Thymus (tissue), 14 donors: ENCODE measurements at places on chromosomes 3 and 15.

- H3K36me3 ChIP-seq: no peaks in the 10 kb centered on the region
- no peak for DNase-seq
- H3K27me3 ChIP-seq: peaks cover 7% of the 10 kb centered on the region
- H3K4me3 ChIP-seq: no peak overlapping the region
Observed at GRCh38 chr3:46102059-46102779, 74.9 kb upstream of the XCR1 start.

- H3K4me1 ChIP-seq: no peaks in the 10 kb centered on the region
- no peak for DNase-seq
- no peaks in the 10 kb centered on the region for H3K27me3 ChIP-seq
- H3K4me3 ChIP-seq: no peak overlapping the region
- H3K27ac ChIP-seq: no peak overlapping the region
- H3K36me3 ChIP-seq: no peaks in the 10 kb centered on the region
Observed at GRCh38 chr3:127196002-127196401, 3.1 kb downstream of the PRR23E start.

GRCh38 chr3:105518203-105518602 is 151.5 kb downstream of the ALCAM start:
- no peak for DNase-seq
- no peak overlapping the region for H3K27ac ChIP-seq
- no peaks in the 10 kb centered on the region for H3K36me3 ChIP-seq
- H3K27me3 ChIP-seq: no peaks in the 10 kb centered on the region

GRCh38 chr15:43376017-43376705 is 5.3 kb downstream of the TUBGCP4 start:
- H3K4me1 ChIP-seq: peaks cover 4% of the 10 kb centered on the region
- H3K36me3 ChIP-seq: peaks cover 12% of the 10 kb centered on the region
- no peak overlapping the region for H3K4me3 ChIP-seq
- H3K27ac ChIP-seq: no peak overlapping the region
- H3K27me3 ChIP-seq: no peaks in the 10 kb centered on the region
- DNase-seq: peak; percentile 29

- no peak for DNase-seq
- no peak overlapping the region for H3K4me3 ChIP-seq
- no peaks in the 10 kb centered on the region for H3K4me1 ChIP-seq
- H3K27me3 ChIP-seq: no peaks in the 10 kb centered on the region
- no peak overlapping the region for H3K27ac ChIP-seq
- no peaks in the 10 kb centered on the region for H3K36me3 ChIP-seq
Observed at GRCh38 chr15:22961762-22962161, 18.4 kb downstream of the CYFIP1 start.

DNA sequence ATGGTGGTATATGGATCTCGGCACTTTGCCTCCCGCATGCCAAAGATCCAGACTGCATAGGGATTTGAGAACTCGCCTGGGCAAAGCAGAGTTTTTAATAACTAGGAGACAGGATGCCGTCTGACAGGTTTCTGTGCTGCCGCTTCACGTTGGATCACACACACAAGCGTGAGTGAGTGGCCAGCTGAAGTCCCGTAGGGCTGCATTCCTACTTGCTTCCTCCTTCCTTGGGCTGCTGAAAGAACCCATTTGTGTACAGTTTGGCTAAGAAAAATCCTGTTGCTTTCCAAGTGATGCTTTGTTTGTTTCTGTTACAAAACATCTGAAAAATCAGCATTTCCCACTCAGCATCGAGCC is 604.3 kb upstream of the CFAP20DC start:
- no peaks in the 10 kb centered on the region for H3K27me3 ChIP-seq
- peaks cover 3% of the 10 kb centered on the region for H3K4me1 ChIP-seq
- H3K36me3 ChIP-seq: no peaks in the 10 kb centered on the region

DNA sequence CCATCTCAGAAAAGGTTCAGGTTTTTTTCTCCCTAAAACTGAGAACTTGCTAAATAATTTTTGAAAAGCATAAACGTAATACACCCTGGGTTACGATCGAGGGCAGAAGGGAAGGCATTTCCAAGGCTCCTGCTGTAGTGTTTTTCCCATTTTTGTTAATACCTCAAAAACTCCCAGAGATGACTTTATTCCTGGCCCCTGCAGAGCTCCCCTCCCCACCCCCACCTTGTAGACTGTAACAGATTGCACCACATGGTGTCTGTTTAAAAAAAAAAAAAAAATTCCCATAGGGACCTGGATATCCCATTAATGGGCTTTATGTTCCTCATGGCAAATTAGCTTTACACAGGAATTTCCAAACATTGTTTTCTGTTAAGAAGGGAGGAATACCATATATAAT is 38.2 kb downstream of the FEZF2 start:
- no peak for DNase-seq
- no peaks in the 10 kb centered on the region for H3K36me3 ChIP-seq
- no peaks in the 10 kb centered on the region for H3K4me1 ChIP-seq
- H3K27me3 ChIP-seq: no peaks in the 10 kb centered on the region
- H3K4me3 ChIP-seq: no peak overlapping the region
- H3K27ac ChIP-seq: no peak overlapping the region

GRCh38 chr15:74340150-74340549 is 27.3 kb downstream of the CYP11A1 start:
- no peak for DNase-seq
- H3K27ac ChIP-seq: no peak overlapping the region
- H3K4me1 ChIP-seq: no peaks in the 10 kb centered on the region
- H3K27me3 ChIP-seq: no peaks in the 10 kb centered on the region

- no peak overlapping the region for H3K27ac ChIP-seq
- no peaks in the 10 kb centered on the region for H3K36me3 ChIP-seq
- H3K27me3 ChIP-seq: no peaks in the 10 kb centered on the region
- H3K4me3 ChIP-seq: no peak overlapping the region
- H3K4me1 ChIP-seq: no peaks in the 10 kb centered on the region
- DNase-seq: no peak
Observed at GRCh38 chr3:112508860-112509259, 9.6 kb upstream of the BTLA start.

DNA sequence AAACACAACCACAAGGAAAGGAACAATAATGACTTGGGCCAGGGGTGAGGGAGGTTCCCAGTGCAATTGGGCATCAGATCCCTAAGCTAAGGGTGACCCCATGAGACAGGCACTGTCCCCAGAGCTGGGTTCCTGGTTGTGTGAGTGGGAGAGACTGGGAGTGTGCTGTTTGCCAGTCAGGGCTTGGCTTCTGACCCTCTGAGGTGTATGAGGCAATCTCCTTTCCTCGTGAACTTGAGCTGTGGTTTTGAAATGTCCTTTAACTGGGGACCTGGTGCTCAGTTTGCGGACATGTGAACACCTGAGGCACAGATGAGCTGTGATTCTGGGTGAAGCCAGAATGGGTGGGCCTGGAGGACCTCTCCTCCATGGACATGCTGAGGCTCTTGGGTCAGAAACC is 58.5 kb upstream of the PLXNA1 start:
- peaks cover 7% of the 10 kb centered on the region for H3K4me1 ChIP-seq
- no peaks in the 10 kb centered on the region for H3K27me3 ChIP-seq
- H3K27ac ChIP-seq: no peak overlapping the region
- H3K36me3 ChIP-seq: no peaks in the 10 kb centered on the region
- no peak for DNase-seq

GRCh38 chr3:29700256-29700655 is 419.4 kb downstream of the RBMS3 start:
- H3K4me1 ChIP-seq: no peaks in the 10 kb centered on the region
- no peak for DNase-seq
- no peaks in the 10 kb centered on the region for H3K36me3 ChIP-seq

DNA sequence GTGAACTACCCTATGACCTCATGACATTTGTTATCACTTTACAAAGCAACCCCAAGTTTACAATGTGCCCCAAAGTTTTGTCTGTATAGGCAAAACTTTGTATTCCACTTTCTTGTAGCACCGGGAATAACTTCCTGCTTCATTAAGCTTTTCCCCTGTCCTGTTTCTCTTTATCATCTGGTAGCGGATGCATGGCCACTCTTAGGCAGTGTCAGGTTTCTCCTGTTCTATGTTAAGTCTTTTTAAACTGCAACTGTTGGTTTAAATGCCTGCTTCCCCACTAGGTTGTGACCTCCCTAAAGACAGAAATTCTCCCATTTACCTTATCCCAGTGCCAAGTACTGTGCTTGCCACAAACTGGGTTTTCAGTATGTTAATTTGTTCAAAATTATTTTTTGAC is 433.6 kb upstream of the DPH6 start:
- H3K27me3 ChIP-seq: no peaks in the 10 kb centered on the region
- no peak for DNase-seq
- no peak overlapping the region for H3K27ac ChIP-seq
- H3K36me3 ChIP-seq: no peaks in the 10 kb centered on the region
- no peaks in the 10 kb centered on the region for H3K4me1 ChIP-seq

GRCh38 chr3:64568895-64569517 is 118.8 kb downstream of the ADAMTS9 start:
- no peaks in the 10 kb centered on the region for H3K36me3 ChIP-seq
- H3K4me1 ChIP-seq: no peaks in the 10 kb centered on the region
- no peak overlapping the region for H3K27ac ChIP-seq
- H3K27me3 ChIP-seq: no peaks in the 10 kb centered on the region

- H3K4me1 ChIP-seq: no peaks in the 10 kb centered on the region
- H3K4me3 ChIP-seq: no peak overlapping the region
- H3K27ac ChIP-seq: no peak overlapping the region
- no peak for DNase-seq
Observed at GRCh38 chr3:120033596-120033995, 60.7 kb downstream of the GSK3B start.

DNA sequence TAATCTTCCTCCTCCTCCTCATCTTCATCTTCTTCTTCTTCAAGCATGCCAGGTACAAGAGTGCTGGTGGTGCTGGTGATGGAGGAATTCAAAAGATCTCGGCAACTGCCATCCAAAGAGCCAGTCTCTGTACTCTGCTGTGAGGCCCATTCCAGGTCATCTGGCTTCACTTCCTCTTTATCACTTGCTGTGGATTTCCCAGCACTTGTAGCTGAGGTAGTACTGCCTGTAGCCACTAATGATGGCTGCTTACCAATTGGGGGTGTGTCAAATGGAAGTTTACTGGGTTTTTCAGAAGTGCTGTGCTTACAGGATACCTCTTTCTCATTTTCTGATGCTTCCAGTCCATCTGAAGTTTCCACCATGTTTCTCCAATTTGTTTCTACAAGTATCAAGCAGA is 28.8 kb upstream of the SHC4 start:
- peaks cover 11% of the 10 kb centered on the region for H3K36me3 ChIP-seq
- no peak overlapping the region for H3K4me3 ChIP-seq
- H3K27ac ChIP-seq: no peak overlapping the region
- no peak for DNase-seq
- H3K27me3 ChIP-seq: no peaks in the 10 kb centered on the region

DNA sequence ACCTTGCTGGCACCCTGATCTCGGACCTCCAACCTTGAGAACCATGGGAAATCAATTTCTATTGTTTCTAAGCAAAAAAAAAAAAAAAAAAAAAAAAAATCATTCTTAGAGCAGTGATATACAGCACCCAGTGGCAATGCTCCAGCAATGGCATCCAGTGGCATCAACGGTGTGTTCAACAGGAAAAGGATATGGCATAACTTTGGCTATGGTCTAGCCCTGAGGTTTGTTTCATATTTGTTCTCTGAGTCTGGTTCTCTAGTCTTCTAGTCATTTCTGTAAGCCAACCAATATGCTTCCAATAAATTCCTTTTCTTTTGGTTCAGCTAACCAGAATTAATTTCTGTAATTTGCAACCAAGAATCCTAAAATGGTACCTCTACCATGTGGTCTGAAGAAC is 19.2 kb downstream of the DENND4A start:
- no peak for DNase-seq
- no peaks in the 10 kb centered on the region for H3K4me1 ChIP-seq
- no peak overlapping the region for H3K4me3 ChIP-seq
- H3K27ac ChIP-seq: no peak overlapping the region
- H3K36me3 ChIP-seq: no peaks in the 10 kb centered on the region

DNA sequence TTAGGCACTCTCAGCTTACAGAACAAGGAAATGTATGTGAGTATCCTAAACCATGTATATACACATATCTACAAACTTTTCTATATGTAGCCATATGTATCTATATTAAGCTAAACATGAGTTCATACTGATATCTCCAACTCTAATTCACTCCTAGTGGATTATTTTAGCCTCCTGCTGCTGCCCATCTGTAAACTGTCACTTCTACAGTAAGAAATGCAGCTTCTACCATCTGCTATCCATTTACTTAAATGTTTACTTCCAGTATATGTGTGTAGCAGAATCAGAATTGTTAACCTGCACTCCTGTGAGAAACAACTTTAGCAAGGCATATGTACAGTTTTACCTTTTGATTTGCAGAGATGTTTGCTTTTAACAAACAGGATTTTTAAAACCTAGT is 478.5 kb upstream of the CBLB start:
- no peaks in the 10 kb centered on the region for H3K36me3 ChIP-seq
- no peaks in the 10 kb centered on the region for H3K4me1 ChIP-seq
- H3K27ac ChIP-seq: no peak overlapping the region
- no peaks in the 10 kb centered on the region for H3K27me3 ChIP-seq
- no peak overlapping the region for H3K4me3 ChIP-seq

DNA sequence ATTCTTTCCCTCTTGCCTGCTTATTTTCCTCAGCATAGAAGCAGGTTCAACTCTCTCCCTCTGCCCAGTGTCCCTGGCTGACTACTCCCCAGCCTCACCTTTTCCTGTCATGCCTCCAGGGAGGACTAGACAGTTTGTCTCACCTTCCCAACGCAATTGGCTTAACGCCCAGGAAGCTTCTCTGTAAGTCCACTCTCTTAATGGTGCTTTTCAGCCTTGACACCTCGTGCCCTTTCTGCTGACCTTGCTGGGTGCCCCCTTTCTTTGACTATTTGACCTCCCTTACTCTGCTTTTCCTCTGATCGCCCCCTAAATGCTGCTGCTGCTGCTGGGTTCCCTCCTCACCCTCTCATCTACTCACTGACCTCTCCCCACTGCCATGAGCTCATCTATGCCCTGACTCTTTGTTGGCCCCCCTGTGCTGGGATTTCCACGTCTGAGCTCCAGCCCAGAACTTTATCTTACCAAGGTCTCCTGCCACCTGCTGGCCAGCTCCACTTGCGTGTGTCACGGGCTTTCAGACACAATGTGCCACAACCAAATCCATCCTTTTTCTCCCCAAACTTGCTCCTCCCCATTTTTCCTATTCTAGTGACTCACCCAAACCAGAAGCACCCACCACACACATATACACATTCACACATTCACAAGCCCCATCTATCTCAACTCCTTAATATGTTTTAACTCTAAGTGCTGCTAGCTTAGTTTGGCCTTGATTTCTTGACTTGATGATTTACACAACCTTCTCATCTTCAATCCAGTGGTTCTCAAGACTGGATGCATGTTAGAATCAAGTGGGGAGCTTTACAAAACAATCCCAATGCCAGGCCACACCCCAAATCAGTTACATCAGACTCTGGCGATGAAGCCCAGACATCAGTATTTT is 16.6 kb downstream of the EPB42 start:
- no peaks in the 10 kb centered on the region for H3K36me3 ChIP-seq
- no peak overlapping the region for H3K4me3 ChIP-seq
- no peak overlapping the region for H3K27ac ChIP-seq
- H3K27me3 ChIP-seq: peaks cover 27% of the 10 kb centered on the region
- no peaks in the 10 kb centered on the region for H3K4me1 ChIP-seq
- DNase-seq: peak; percentile 41
